NB4 (cell line): ENCODE measurements at places on chromosomes 6 and 20.

GRCh38 chr6:127198549-127198948, 68.1 kb upstream of the RNF146 start:
- DNase-seq: peak; percentile 82

GRCh38 chr6:39819676-39820075, 27.5 kb downstream of the DAAM2 start:
- DNase-seq: no peak

DNA sequence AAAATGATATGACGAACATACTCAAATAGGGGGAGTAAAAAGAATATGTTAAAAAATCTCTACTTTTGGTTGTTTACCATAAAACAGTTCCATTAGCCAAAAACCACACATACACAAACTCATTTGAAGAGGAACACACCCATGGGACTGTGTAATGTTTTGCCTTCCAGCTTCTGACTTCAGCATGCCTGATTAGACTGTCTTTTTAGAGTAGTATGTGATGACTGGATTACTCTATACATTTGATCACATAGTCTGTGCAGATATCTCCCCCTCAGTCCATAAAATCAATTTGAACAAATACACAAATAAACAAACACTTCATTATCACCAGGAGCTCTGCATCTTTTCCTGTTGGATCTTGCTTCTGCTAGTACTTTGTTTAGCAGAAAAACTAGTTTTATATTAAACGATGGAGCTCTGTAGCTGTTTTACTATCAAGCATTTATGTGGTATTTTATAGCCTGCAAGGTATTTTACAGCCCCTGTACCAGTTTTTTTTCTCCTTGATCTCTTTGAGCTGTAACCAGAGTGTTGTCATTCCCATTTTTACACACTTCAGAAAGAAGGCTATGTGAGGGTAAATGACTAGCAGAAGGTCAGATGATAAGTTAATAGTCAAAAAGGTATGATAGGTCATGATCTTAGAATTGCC, 866.5 kb upstream of the MAP3K7 start:
- no peak for DNase-seq

DNA sequence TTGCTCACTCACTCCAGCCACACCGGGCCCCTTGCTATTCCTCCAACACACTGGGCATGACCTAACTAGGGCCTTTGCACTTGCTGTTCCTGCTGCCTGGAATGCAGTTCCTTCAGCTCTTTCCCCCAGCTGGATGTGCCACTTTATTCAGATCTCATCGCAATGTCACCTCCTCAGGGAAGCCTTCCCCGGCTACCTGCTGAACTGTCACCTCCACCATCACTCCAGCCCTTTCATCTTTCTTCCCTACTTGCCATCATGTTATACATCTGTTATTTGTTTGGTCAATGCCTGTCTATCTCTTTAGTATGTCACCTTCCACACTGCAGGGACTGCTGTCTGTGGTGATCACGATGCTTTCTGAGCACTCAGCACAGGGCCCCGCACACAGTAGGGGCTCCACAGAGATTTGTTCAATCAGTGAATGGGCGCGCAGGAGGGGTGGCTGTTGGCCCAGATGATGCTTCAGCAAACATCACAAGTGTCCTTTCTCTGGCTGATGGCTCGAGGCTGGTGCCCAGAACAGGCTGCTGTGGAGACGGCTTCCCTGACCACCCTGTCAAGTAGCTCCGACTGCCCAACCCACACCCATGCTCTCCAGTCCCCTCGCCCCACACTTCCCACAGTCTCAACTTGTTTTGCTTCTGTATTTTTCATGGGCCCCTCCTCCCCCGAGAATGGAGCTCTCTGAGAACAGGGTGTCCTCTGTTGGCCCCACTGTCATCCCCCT, 31.8 kb downstream of the CEBPB start:
- DNase-seq: no peak

DNA sequence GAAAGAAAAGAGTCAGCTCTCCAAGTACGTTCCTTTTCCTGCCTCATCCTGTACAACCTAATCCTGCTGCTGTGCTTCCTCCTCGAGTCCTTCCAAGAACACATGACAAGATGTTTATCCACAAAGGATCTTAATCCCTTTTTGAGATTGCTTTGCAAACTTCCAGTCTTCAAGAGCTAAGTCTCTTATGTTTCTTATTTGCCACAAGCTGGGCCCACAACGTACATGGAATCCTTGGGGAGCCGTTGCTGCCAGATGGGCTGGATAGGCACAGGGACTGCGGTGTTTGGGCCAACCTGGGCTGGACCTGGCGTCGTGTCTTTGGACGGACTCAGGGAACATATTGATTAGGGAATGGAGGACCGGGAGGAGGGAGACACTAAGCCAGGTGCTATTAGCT, 79.7 kb upstream of the AFDN start:
- no peak for DNase-seq

GRCh38 chr6:56794421-56794820, 151.7 kb upstream of the DST start:
- no peak for DNase-seq

GRCh38 chr6:161050134-161050765, 58.7 kb downstream of the MAP3K4 start:
- no peak for DNase-seq
